Left ventricle myocardium superior (tissue), 1 donor: ENCODE measurements at places on chromosomes 6 and 20. TPM values are rescaled to one million over a fixed set of nuclear protein-coding genes. Genes with fewer than 3 reads are reported as not detected.

GRCh38 chr6:118932421-118932820 is 2.5 kb downstream of the MCM9 start:
- no peak for DNase-seq

GRCh38 chr6:16061818-16062217 is 67.1 kb upstream of the MYLIP start:
- no peak for DNase-seq

DNA sequence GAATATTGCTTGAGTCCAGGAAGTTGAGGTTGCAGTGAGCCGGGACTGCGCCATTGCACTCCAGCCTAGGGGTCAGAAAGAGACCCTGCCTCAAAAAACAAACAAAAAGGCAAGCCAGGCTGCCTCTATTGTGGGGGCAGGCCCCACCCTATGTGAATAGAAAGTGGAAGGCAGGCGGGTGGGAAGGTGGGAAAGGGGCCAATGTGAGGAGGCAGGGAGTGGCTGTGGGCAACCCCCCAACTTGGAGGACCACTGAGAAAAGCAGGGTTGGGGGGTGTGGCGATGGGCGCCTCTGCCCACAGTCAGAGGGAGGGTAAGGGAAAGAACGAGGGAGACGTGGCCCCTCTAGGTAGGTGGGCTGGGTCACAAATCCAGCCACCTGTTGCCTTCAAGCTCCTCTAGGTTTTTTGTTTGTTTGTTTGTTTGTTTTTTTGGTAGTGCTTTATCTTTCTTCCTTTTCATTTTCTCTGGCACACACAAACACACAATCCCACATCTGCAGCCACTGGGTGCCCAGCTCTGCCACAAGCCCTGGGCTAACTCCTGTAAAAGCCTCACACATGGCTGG is 5.3 kb upstream of the AP5S1 start:
- DNase-seq, result no peak

DNA sequence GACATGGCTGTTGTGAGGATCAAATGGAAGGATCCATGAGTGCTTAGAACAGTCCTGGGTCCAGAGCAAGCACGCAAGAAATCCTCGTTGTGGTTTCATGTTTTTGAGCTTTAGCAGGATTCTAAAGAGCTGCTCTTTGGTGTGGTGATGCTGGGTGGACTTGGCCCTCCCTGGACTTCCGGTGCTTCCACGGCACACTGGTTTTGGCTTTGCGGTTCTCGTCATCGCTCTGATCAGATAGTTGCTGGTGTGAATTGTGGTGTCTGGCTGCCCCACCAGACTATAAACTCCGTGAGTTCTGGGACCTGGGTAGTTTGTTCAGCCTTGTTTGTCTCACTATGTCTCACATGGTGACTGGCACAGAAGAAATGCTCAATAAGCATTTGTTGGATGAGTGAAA is 3.3 kb downstream of the HNF4A start:
- DNase-seq, result no peak

DNA sequence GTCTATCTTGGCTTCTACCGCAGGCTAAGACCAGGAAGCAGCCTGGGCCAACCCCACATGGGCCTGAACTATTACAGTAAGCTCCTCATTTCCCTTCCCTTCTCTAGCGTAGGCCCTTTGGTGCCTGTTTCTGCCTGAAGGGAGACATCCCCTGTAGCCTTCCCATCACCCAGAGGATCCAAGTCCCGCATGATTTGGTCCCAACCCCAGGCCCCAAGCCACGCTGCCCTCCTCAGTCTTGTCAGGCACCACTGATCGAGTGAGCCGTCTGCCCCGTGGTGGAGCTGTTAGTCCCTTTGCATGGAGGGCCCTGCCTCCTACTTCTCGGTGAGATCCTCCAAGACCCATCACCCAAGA is 46.4 kb downstream of the EBF4 start:
- DNase-seq, result no peak

ZSCAN26 gene
- 13.8 TPM for total RNA-seq

OPN5 gene
- total RNA-seq, result 0.17 TPM
